Activated T-cell treated with anti-CD3 and anti-CD28 coated beads, Interleukin-2, amount 50 U/mL, for 24 hours (primary cell): ENCODE measurements at places on chromosomes 6 and 20.

DNA sequence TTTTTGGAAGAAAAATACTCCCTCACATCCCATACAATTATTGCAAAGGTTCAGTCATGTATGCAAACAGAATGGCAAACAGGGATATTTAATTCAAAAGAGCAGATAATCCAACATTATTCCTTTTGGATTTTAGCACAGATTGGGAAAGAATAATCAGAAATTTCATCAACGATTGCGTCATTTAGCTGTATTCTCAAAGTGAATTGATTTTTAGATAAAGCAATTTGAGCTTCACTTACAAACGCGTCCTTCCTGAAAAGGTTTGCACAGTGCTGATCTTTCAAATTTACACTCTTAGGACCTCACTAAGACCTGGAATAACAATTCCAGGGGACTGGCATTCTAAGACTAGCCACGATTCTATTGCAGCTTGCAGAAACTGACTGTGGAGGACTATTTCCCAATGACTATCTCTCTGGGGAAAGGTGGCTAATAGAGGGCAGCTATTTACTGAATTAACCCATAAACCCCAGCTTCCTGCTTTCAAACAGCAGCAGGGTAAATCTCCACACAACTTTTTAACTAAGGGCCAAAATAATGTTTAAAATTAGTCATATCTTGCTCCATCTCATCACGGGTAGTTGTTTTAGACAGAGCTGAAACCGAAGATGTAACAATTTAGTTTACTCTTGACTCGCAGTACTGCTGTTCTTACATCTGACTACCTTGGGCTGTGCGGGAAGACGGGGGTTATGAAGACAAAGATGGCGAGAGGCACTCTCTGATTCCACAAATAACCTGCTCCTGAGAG is 131.2 kb upstream of the FAM184A start:
- no peak for DNase-seq

DNA sequence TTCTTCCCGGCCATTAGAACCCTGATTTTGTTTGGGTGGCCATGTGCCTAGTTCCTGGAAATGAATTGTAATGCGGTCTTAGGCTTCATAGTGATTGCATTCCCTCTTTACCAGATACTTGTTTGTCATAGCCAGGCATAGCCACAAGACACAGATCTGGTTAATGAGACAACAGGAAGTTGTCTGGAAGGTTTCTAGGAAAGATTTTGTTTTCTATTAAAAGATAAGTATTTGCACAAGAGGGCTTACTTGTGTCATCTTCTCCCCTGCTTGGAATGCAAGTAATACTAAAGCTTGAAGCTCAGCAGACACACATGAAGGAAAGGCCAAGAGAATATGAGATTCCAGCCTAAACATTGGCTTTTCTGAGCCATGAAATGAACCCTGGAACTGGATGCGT is 12.9 kb downstream of the FARS2 start:
- no peak for DNase-seq

DNA sequence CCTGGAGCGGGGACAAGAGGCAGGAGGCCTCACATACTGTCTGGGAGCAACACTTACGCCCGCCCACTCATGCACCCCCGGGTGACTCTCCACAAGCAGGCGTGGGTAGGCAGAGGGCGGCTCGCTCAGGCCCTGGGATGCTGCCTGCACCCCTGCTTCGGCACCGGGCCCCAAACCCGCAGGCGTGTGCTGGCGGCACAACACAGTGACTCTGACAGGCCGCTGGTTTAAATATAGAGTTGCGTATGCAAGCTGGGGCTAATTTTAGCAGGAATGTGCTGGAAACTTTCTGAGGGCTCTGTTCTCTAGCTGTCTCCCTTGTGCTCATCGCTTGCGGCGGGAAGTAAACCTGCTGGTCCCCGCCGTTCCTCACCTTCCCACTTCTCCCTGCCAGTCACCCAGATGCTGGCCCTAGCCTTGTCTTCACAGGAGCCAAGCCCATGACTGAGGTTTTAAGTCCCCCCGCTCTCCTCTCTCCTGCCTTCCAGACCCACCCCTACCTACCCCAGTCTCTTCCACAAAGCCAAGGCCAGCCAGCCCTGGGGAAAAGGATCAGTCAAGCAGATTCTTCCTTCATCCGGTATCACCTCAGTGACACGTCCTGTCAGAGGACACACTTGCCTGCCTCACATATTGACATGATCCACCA is 94.5 kb upstream of the FOXP4 start:
- no peak for DNase-seq

- no peak for DNase-seq
These were observed 670.8 kb downstream of the KIF16B start for GRCh38 chr20:15902493-15902892.

DNA sequence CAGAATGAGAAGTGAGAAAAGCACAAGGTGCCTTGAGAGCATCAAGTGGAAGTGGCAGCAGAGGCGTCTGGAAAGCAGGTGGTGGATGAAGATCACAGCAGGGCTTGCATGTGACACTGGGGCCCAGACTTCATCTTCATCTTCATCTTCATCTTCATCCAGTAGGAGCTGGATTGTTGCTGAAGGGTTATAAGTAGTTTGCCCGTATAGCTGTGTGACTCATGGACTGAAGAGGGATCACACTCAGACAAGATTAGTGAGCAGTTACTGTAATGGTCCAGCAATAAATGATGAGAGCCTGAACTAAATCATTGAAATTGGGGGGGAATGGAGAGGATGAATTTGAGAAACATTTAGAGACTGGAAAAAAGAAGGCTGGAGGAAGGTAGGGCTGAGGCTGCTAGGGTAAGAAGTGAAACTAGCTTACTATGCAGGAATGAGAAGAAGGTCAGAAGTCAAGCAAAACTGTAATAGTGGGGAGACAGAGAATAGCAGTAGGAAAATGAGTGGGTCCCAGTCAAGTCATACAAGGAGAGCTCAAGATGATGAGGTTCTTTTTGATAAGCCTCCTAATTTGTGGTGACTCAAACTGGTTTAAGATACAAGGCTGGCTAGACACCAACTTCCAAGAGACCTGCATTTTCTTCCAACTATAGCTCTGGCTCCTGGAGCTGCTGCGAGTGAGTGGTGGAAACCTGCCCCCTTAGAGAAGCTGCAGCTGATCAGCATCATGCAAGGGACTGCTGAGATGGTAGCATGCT is 92.3 kb upstream of the BEND6 start:
- DNase-seq: no peak

GRCh38 chr6:14344486-14344885 is 226.9 kb downstream of the CD83 start:
- no peak for DNase-seq

GRCh38 chr6:32096087-32096393 is 13.1 kb downstream of the TNXB start:
- no peak for DNase-seq

DNA sequence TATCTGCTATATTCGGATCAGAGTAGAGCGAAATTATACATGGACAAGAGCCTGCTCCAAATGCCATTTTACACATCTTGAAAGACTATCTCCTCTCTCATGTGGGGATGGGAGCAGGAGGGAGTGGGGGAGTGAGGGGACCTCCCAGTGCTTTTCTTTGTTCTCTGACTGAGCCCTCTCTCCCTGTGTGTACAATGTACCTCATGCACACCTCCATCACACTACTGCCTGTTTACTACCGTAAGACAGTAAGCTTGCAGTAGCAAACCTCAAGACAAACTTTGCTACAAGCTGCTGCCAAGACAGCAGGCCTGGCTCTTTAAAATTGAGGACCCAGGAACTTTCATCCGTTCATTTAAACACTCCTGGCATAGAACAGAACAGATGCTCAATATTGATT is 7.2 kb downstream of the NHSL1 start:
- no peak for DNase-seq

GRCh38 chr20:49831770-49832631 is 19.4 kb downstream of the SLC9A8 start:
- no peak for DNase-seq

DNA sequence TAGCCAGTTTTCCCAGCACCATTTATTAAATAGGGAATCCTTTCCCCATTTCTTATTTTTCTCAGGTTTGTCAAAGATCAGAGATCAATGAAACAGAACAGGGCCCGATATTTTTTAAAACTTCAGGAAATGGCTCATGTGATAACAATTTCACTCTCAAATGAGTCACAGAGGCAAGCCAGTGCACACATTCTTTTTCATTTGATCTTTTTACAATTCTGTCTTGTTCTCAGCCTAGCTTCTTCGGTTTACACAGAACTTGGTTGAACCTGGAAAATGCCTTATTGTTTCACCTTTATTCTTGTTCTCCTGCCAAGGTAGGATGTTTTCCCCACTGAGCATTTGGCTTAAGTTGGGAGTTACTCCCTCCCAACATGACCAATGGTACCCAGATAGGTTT is 258.9 kb downstream of the COL12A1 start:
- no peak for DNase-seq

- DNase-seq: no peak
These were observed 85.2 kb downstream of the MDGA1 start for GRCh38 chr6:37612475-37612874.

GRCh38 chr6:1077478-1078416 is 234.2 kb upstream of the FOXQ1 start:
- no peak for DNase-seq

- DNase-seq: no peak
These were observed 434.1 kb upstream of the MMS22L start for GRCh38 chr6:97717086-97717485.

DNA sequence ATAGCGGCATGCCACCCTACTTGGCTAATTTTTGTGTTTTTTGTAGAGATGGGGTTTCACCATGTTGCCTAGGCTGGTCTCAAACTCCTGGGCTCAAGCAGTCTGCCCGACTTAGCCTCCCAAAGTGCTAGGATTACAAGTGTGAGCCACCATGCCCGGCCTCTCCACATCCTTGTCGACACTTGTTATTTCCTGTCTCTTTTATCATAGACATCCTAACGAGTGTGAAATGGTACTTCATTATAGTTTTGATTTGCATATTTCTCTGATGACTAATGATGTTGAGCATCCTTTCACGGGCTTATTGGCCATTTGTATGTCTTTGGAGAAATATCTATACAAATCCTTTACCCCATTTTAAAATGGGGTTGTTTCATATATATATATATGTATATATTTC is 39.0 kb upstream of the ASXL1 start:
- DNase-seq: no peak

- no peak for DNase-seq
These were observed 397.3 kb downstream of the LAMA2 start for GRCh38 chr6:129280293-129280644.

DNA sequence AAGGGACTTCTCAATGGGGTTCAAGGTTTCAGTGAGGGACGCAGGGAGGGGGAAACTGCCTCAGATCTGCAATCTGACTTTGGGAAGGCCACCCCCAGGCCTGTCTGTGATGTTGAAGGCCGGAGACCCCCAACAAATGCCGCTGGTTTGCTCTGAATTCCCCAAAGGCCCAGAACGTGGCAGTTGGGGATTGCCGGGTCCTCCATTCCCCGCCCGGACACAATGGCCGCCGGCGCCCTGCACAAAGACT is 326 bp upstream of the BCL2L1 start:
- no peak for DNase-seq
